Activated effector memory CD4-positive, alpha-beta T cell treated with Interleukin-2 at 50 U/mL for 16 hours (primary cell): ENCODE measurements at places on chromosomes 12 and 14.

GRCh38 chr12:14689144-14689543, 7.3 kb downstream of the GUCY2C start:
- DNase-seq = no peak

DNA sequence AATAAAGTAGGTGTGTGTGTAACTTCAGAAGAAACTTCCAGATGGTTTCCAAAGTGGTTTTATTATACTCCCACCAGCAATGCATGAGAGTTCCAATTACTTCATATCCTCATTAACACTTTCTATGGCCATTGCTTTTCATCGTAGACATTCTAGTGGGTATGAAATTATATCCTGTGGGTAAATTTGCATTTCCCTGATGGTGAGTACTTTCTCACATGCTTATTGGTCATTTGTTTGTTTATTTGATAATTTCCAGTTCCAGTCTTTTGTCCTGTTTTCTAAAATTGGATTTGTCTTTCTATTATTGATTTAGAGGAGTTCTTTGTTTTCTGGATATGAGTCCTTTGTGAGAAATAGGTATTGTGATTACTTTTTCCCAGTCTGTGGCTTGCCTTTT, 70.9 kb downstream of the PRKCH start:
- no peak for DNase-seq

GRCh38 chr14:61752626-61753025, 9.6 kb upstream of the SNAPC1 start:
- DNase-seq = no peak

DNA sequence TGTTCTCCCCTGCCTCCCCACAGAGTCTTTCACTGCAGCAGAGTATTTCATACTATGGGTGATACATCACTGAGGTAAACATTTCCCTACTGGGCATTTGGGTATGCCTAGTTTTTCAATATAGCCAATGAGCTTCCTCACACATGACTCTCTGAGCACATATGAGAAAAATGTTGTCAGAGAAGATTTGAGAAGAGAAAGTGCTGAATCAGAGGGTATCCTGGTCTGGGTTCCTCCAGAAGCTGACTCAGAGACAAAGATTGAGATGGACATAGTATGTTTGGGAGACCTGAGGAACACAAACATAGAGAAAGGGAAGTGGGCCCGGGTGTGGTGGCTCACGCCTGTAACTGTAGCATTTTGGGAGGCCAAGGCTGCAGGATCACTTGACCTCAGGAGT, 12.6 kb downstream of the SLC8B1 start:
- no peak for DNase-seq

DNA sequence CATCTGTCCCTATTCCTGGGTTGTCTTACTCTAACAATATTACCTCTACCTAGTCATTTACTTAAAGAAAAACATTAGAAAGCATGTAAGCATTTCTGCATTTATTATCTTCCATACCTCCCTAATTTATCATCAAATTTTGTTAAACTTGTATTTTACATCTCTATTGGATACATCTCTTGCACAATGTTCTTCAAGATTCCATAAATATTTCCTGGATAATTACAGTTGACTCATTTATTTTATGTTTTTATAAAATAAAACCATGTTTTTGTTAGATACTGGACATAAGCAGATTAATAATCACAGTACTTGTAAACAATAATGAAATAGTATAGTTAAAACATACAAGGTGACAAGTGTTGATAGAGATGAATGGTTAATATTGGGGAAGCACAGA, 209.0 kb downstream of the TMTC3 start:
- DNase-seq = no peak

DNA sequence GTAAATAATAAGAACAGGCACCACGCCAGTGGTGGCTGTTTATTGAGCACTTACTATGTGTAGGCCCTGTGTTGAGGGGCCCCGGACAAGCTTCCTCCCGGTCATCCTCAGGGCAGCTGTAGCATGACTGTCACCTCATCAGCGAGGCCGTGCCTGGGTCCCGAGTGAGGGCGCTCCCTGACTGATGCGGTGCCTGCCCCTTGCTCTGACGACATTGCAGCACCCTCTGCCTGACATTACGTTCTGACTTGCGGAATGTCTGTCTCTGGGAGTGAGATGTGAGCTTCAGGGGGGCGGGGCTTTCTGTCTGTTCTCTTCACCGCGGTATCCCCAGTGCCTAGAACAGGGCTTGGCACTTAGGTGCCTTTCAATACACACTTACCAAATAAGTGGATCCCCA, 167.6 kb downstream of the RBM19 start:
- DNase-seq = no peak

- no peak for DNase-seq
These were observed 826 bp upstream of the CACNA1C start for GRCh38 chr12:2051700-2052621.

GRCh38 chr12:39697108-39697507, 77.5 kb upstream of the ABCD2 start:
- DNase-seq = no peak

- no peak for DNase-seq
These were observed 361.8 kb downstream of the C12orf50 start for GRCh38 chr12:87667378-87667777.

- peak; percentile 27 for DNase-seq
These were observed 17.2 kb upstream of the POC1B start for GRCh38 chr12:89542912-89543592.

- no peak for DNase-seq
These were observed 667.2 kb downstream of the GALC start for GRCh38 chr14:87325741-87326140.

DNA sequence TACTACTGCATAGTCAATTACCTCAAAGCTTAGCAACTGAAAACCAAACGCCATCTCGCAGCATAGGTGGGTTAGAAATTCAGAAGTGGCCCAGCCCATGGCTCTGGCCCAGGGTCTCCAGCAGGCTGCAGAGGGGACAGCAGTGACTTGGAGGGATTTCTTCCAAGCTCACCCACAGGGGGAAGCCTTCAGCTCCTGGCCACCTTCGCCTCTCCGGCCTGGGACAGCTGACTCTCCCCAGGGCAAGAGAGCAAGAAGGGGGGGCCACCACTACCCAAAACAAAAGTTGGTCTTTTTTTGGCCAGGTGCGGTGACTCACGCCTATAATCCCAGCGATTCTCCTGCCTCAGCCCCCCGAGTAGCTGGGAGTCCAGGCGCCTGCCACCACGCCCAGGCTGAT, 32.2 kb upstream of the ANKRD9 start:
- DNase-seq = no peak

- DNase-seq = no peak
These were observed 56.6 kb downstream of the GALNT4 start for GRCh38 chr12:89468017-89468416.

DNA sequence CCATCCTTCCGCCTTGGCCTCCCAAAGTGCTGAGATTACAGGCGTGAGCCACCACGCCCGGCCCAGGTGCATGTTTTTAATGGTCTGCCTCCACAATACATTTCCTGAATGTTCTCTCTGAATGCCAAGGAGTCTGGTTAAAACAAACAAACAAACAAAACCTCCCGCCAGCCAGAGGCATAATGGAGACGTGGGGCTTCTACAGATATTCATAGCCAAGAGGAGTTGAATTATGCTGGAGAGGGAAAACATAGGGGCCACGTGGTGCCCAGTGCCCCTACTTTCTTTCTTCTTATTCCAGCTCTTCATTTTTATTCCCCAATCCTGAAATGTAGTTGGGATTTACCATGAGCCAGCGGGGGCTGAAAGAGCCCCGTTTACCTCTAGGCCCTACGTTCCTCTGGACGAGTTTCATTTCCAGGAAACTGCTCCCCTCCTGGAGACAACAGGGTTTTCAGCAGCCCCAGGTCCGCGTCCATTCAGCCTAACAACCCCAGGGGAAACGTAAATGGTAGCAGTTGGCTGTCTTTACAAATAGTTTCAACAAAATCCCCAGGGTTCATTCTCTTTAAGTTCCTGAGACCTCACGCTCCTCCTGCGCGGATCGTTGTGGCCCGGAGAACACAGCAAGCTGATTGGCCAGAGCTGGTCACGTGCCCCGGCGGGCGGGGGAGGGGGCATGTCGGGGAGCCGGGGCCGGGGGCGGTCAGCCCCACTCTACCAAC, 108.5 kb upstream of the ESRRB start:
- no peak for DNase-seq

- peak; percentile 43 for DNase-seq
These were observed 154.1 kb upstream of the ATP2B1 start for GRCh38 chr12:89862511-89863445.

GRCh38 chr12:10067264-10067663, 31.5 kb downstream of the CLEC1A start:
- DNase-seq = no peak

DNA sequence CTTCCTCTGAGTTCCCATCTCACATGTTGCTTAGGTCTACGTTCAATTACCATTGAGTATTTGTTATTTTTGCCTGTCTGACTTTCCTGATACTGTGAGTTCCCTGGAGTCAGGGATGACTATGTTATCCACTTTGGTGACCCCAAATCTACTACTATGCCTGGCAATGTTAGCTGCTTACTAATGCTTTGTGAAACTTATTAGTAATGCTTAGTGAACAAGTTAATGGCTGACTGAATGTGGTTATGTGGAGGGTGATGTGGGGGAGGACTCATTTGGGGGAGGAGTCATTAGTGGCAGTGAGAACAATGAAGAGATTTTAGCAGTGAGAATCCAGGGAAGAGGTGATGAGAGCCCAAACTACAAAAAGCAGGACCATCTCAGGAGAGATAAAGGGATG, 121.6 kb downstream of the KTN1 start:
- no peak for DNase-seq

- DNase-seq = no peak
These were observed 190.5 kb downstream of the PHETA1 start for GRCh38 chr12:111178181-111179081.

GRCh38 chr12:473863-474577, 14.3 kb downstream of the B4GALNT3 start:
- no peak for DNase-seq

DNA sequence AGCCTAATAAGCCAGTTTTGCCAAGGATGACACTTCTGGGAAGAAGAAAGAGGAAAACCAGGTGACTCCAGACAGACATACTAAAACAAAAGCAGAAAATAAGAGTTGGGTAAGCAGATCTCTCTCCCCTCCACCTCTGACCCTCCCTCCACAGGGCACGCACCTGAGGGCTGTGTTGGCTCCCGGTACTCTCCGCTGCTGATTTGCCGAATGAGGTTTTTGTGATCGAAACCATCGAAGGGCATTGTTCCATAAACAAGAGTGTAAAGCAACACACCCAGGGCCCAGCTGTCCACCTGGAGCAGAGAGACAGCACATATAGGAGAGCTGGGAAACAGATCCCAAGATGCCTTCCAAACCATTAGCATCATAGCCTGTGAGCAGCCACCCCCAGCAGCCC, 68.1 kb downstream of the NUAK1 start:
- DNase-seq = no peak

GRCh38 chr14:24389226-24389848, 9.5 kb upstream of the NYNRIN start:
- DNase-seq = no peak

- DNase-seq = no peak
These were observed 328.8 kb upstream of the NOVA1 start for GRCh38 chr14:26926585-26926984.

- no peak for DNase-seq
These were observed 9.1 kb upstream of the TMTC1 start for GRCh38 chr12:29792853-29793252.

DNA sequence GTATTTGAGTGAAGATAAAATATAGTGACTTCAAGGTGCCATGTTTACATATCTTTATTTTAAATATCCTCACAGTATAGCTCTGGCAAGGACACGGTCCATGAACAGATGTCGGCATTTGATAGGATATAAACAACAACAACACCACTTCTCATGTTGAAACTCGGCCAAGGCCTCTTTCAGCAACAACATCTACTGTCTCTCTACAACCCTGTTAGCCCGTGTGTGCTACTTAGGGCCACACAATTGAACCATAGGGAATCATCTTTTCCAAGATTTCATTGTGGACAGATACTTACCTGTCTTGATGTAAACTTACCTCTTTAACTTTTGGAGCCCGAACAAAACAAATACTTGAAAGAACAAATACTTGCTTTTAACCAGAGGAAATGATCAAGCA, 168.7 kb upstream of the SSTR1 start:
- DNase-seq = no peak

DNA sequence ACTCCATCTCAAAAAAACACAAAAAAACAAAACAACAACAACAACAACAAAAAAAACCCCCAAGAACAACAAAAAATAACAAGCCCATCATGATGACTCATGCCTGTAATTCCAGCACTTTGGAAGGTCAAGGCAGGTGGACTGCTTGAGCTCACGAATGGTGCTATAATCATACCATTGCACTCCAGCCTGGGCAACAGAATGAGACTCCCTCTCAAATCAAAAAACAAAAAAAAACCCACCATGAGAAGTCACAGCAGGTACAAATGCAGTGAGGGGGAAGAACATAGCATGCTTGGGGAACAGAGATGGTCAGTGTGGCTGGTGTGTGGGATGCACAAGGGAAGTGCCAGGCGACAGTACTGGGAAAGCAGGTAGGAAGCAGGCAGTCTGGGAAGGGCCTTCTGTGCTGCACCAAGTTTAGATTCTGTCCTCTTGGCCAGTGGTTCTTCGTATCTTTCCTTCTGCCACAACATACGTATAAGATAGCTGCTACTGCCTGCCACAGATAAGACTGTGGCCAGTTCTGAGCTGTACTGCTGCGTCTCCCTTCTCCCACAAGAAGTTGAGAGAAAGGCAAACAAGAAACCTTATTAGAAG, 28.0 kb downstream of the ATG14 start:
- no peak for DNase-seq

DNA sequence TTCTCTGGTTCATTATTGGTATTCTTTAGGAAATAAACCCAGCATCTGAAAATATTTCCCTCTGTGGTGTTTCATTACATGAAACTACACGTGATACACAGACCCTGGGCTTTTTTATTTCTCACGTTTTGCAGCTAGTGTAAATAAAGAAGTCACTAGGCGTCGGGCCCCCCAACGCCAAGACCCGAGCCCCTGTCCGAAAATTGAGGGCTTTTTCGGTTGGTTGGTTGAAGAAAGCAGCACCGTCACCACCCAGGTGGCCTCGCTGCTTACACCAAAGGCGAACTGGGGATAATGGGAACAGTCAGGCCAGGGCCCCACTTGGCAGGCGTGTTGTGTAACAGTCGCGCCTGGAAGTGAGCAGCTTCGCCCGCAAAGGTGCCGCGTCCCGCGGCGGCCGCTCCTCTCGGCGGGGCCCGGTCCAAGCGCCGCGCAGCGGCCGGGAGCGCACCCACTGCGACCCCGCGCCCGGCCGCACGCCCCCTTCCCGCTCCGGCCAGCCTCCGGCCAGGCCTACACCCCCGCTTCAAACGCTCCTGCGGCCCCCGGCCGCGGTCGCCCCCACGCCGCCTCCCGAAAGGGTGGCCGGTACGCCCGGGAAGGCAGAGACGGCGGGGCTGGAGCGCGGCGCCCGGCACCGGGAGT, 1.2 kb downstream of the DUSP16 start:
- peak; percentile 36 for DNase-seq

DNA sequence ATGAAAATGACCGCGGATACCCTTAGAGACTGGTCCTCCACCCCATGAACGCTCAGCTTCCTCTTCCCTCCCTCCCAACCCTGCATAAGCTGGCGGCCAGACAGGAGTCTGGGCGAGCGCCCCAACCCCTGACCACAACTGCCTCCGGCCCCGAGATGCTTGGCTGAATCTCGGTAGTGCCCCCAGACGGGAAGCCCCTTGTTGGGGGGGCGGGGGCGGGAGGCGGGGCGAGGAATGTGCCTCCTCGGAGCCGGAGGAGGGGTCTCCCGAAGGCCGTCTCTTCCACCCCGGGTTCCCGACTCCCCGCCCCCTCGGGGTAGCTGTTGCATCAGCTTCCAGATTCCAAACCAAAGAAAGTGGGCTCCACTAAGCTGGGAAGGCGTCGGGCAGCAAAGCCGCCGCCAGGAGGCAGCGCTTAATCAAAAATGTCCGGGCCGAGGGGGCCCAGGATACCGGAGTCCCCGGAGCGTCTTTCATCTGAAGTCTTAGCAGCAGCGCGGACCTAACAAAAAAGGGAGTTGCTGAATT, 7.1 kb upstream of the MRPL52 start:
- DNase-seq = peak; percentile 47
